ENCODE measurements at places on chromosomes 6 and 20.

DNA sequence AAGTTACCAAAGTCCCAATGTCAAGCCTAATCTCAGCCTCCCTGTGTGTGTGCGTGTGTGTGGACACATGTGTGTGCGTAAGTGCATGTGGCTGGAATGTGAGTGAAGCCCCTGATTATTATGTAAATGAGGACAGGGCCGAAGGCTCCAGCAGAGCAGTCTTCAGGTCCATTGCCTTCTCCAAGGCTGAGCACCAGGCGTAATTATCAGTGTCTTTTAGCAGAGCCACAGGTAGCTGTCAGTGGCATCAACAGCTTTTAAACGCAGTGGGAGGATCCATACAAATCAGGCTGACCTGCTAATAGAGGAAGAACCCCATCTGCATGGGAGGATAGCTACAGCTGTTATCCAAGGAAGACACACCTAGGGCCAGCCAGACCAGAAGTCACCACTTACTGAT lies 324.3 kb upstream of the MOCS1 start:
- no peak for DNase-seq

DNA sequence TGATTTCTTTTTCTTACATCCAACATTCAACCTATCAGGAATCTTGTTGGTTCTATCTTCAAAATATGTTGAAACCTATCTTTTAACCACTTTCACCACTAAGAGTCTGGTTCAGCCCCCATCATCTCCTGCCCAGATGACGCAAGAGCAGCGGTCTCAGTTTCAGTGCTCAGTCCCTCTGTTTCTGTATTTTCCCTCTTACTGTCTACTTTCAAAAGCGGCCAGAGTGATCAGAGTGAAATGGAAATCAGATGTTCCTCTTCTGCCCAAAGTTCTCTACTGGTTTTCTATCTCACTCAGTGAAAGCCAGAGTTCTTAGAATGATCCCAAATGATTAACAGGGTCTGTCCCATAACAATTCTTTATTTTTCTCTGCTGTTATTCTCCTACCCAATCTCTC lies 147.9 kb upstream of the PDE7B start:
- no peak for DNase-seq

GRCh38 chr6:106413016-106413415 lies 52.5 kb downstream of the CRYBG1 start:
- DNase-seq, result no peak

DNA sequence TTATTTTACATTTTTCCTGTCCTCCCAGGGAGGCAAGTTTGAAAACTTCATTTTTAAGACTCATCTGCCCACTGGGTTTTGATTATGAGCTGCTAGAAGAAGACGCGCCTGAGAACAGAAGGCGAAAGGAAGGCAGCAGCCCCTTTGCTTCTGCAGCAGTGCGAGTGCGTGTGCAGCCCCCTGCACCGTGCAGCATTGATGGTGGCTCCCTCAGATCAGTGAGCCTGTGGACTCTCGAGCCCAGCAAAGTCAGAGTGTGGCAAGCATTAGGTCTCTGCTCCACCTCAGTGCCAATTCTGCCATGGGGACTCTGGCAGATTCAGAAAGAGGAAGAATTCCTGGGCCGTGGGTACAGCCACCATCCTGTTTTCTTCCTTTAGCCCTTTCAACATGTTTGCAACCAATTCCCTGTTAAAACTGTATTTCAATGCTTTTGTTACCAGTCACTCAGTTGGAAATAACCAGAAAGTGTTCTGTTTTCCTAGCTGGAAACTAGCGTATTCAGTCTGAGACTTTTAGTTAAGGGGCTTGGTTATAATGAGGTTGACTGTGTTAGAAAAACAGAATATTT lies 134.8 kb upstream of the OGFRL1 start:
- no peak for DNase-seq

DNA sequence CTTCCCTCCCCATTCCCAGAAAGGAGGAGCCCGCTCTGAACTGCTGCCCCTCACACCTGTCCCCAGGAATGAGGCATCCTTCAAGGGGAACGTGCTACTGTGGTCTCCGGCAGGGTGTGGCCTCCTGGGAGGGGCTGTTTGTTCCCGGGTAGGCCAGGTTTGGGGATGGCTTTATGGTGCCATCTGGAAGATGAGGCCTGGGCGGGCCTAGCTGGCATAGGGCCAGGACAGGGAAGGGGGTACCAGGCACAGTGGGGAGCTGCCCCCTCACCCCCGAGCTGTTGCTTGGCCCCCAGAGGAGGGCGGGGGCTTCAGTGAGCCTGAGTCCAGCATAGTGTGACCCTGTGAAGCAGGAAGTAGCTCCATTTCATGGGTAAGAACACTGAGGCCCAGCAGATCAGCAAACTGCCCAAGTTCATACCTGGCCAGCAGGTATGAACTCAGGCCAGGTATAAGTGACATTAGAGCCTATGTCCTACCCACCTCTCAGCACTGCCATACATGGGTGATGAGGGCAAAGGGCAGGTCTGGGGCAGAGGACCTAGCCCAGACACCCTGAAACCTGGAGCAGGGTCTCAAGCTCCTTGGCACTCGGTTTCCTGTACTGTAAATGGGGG lies 17.5 kb upstream of the SPDEF start:
- DNase-seq, result no peak

DNA sequence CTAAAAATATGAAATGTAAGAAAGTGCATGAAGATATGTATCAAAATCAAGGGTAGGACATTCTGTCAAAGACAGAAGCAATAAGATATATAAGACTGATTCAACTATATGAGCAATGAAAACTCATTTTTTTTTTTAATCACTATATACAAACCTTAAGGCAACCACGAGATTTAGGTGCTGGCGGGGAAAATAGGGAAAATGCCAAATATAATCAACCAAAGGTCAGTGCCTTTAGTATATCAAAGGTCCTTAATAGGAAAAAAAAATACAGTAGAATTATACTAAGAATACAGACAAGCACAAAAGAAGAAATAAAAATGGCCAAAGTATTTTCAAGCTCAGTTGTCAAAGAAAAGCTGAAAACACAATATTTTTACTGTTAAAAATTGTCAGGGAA lies 24.1 kb downstream of the SUPT3H start:
- no peak for DNase-seq

- DNase-seq, result no peak
Observed at GRCh38 chr6:41036186-41036585, 2.8 kb downstream of the UNC5CL start.

GRCh38 chr20:2780948-2781347 lies 19.5 kb downstream of the CPXM1 start:
- DNase-seq, result no peak

GRCh38 chr20:15945289-15945688 lies 628.0 kb downstream of the KIF16B start:
- no peak for DNase-seq

DNA sequence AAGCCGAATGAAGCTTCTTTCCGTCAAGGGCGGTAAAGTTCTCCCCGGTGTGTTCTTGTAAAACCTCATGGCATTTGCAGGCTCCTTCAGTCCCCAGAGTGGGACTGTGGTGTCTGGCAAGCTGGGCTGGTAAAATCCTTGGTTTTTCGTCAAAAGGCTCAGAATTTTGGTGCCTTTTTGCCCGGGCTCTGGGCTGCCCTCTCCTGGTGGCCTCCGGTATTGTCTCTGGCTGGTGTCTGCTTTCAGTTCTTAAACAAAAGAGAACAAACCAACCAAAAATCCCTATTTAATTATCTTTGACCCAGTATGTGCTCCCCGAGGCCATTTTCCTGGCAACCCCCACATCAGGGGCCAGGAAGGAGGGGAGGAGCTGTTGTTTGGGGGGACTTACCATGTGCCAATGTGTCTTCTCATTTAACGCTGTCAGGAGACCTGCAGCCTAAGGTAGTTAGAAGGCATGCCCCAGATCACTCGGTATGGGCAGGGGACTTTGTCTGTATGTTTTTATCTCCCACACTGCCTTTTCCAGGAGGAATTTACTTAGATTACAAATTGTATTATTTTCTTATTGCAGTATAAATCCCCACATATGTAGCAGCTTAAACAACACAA lies 11.1 kb downstream of the CDH4 start:
- no peak for DNase-seq

DNA sequence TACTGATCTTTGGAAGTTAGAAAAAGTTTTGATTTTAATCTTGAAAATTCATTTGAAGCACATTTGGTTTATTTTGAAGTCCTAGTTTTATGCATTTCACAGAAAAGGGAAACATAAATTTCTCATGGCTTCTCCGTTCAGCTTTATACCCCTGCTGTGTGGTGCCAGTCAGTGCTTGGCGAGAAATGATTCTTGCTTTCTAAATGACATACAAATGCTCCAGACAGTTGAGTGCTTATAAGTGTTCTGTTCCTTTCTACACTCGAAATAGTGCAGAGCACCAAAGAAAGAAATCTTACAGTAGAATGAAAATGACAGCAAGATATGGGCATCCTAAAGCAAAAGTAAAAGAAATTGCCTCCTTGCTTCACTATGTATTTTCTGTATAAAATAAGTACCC lies 9.0 kb upstream of the ZNF292 start:
- no peak for DNase-seq

- DNase-seq, result no peak
Observed at GRCh38 chr6:125611573-125612344, 137.7 kb upstream of the HEY2 start.
